ENCODE measurements at places on chromosomes 7 and 10.
A peak's percentile ranks its signal among the peaks of the same experiment; 100 is the strongest.

DNA sequence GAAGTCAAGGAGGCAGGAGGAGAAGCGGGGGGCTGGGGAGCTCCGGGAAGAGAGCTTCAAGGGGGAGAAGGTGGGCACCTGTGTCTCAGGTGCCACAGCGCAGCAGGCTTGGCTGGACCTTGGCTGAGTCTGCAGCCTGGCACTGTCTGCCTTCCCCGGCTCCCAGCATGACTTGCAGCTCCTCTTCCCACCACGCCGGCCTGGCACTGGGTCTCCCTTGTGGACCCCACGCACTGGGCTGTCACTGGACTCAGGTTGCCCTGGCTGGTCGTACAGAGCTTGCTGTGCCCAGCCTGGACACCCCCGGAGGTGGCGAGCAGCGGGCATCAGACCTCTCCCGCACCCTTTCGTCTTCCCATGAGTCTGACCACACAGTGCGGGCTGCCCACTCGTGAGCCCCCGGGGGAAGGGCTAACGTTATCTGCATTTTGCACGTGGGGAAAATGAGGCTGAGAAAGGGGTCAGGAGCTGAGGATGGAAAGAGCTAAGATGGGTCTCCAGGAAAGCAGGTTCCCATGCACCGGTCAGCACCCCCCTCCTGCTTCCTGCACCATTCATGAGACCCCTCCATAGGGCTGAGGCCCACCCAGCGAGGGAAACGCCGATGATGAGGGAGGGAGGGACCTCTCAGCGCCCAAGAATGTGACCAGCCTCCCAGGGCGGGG lies 40.3 kb upstream of the PSMG3 start:
- DNase-seq, result no peak

DNA sequence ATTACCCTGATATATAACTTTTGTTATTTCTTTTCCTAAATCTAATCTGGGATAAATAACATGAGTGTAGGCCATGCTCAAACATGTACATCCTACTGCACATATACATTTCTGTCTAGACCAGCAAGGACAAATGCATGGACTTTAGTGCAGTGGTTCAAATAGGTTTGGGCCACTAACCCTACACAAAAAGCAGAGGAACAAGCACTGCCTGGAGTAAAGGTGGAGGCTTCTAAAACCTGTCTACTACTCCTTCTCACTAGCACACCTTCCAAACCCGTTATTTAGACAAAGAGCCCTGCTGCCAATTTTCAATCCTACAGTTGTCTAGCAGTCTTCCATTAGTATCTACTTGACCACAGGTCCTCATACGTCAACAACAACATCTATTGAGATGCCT lies 34.8 kb downstream of the SGCE start:
- DNase-seq, result no peak

- DNase-seq, result no peak
Observed at GRCh38 chr10:34567659-34568253, 247.3 kb downstream of the PARD3 start.

GRCh38 chr10:84202349-84202748 lies 8.0 kb downstream of the CDHR1 start:
- DNase-seq, result no peak

DNA sequence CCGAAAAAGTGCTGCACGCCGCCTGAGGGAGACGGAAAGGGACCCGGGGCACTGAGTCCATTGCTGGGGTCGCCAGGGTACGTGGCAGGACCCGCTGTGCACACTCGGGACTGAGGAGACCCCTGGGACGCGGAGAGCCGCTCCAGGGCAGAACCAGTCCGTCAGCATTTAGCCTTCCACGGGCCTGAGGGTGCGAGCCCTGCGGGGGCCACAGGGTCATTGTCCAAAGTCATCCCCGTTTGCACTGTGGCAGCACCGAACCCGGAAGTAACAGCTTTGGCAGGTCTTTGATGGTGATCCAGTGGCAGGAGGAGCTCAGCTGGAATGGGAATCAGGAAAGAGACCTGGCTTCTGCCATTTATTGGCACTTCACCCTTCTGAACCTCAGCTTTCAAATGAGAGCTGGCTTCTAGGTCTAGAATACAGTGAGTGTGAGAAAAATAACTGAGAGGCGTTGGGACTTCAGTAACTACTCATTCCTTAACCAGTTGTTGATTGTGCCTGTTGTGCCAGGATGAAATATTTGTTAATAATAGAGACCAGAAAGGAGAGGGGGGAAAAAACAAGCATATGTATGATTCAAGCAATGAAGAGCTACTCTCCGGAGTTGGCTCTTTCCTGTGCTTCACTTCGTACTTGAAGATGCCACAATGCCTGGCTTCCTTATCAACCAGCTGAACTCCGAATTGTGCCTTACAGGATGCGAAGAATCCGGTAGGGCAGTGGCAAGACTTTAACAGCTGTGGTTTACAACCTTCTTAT lies 811 bp upstream of the ARHGAP12 start:
- peak; percentile 27 for DNase-seq

DNA sequence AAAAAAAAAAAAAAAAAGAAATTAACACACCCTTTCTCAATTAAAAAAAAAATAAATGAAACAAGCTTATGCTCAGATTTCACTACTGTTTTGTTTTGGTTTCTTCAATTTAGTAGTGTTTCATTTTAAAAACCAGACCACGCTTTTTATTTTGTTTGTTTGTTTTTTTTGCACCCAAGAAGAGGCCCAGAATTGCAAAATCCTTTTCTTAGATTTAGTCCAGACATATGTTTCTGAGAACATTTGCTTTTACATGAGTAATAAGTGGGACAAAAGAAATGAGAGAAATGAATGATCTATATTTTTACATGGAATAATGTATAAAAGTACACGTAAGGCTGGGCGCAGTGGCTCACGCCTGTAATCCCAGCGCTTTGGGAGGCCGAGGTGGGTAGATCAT lies 34.5 kb upstream of the CAMK1D start:
- no peak for DNase-seq

- no peak for DNase-seq
Observed at GRCh38 chr10:118321724-118322575, 20.2 kb downstream of the FAM204A start.

DNA sequence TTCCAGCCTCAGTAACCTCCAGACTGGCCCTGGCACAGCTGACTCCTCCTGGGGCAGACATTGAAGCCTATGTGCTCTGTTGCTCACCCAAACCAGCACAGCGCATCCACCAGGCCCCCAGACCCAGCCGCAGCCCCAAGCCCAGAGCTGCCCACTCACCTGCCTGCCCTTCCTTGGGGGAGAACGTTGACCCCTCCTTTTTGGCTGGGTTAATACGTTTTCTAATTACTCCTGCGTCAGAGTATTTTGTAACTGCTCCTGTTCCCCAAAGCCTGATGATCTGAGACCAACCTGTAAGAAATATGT lies 106.9 kb upstream of the NPS start:
- DNase-seq, result no peak

DNA sequence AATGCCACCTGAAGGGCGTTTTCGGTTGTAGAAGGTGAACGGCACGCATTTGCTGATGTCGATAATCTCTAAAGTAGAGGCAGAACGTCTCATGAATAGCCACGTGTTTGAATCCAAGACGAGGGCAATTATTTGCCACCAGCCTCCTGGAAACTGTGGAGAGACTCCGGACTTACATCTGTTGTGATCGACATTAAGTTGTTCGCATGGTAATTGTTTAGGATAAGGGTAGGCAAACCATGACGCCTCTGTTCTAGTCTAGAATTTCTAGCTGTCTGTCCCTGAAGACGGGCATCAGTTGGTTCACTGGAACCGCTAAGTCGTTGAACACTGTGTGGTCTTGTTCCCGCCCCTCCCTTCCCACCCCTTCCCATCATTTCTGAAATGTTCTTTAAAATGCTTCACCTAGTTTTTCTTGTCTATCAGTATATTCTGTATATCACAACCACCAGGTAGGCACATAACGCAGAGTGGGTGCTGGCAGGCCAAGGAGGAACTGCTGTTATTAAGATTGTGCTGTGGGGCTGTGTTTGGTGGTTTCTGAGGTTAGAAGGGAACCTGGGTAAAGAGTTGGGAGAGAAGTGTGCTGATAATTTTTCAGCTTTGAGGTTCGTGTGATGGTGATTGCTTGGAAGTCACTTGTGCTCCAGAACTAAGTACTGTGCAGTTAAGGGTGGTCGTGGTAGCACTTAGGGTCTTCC lies 1.2 kb downstream of the UBE3C start:
- no peak for DNase-seq

DNA sequence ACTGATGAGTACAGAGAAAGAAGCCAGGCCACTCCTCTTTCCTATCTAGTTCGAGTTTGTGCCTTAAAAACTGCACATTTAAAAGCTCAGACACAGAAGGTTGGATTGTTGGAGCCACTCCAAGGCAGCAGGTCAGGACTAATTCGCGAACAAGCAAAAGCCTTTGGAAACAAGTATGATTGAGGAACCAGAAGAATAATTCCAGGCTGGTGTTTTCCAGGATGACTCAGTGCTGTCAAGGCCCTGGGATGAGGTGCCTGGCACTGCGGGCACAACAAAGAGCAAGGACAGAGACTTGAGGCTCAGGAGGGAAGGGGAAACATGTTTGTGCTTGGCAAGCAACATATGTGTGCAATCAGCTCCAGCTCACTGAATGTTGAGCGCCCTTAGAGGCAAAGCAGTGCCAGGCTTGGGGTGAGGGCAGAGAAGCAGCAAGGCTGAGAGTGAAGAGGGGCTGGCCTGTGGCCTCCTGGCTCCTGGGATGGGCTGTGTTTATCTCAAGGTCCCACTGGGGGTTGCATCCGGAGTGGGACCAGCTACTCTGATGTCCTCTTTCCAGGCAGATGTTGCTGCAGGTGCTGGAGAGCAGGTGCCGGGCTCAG lies 44.1 kb downstream of the VSTM4 start:
- DNase-seq, result no peak

DNA sequence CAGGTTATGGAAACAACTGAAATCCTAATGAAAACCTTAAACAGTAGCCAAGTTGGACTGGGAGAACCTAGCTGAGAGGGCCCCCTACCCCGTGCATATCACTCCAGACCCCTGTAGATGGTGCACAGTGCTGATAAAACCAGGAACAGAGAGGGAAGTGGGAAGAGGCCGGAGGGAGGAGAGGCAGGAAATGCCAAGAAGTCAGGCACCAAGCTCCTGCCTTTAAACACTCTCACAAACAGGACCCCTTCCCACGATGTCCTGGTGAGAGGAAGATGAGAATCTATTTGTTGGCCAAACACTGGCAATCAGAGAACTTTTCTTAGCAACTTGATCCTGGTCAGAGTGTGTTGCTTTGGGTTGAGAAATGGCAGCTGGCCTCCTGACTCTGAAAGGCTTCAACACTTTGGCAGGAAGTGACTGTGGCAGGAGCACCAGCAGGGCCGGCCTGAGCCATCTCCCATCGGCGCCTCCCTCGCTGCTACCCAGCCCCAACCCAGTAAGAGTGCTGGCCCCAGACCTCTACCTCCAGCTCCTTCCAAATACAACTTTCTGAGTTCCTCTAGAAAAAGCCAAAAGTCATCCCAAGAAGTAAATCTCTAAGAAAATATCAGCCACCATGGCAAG lies 39.5 kb downstream of the GSDME start:
- DNase-seq, result no peak

GRCh38 chr7:6139189-6139996 lies 108.2 kb downstream of the ANKRD61 start:
- DNase-seq, result no peak

- no peak for DNase-seq
Observed at GRCh38 chr7:100720671-100721504, 620 bp downstream of the EPO start.

Data from GM19239 (cell line).